Stimulated activated CD4-positive, alpha-beta T cell treated with anti-CD3 and anti-CD28 coated beads, Interleukin-15, amount 100 ng/mL, for 48 hours (primary cell): ENCODE measurements at places on chromosomes 3 and 15.

DNA sequence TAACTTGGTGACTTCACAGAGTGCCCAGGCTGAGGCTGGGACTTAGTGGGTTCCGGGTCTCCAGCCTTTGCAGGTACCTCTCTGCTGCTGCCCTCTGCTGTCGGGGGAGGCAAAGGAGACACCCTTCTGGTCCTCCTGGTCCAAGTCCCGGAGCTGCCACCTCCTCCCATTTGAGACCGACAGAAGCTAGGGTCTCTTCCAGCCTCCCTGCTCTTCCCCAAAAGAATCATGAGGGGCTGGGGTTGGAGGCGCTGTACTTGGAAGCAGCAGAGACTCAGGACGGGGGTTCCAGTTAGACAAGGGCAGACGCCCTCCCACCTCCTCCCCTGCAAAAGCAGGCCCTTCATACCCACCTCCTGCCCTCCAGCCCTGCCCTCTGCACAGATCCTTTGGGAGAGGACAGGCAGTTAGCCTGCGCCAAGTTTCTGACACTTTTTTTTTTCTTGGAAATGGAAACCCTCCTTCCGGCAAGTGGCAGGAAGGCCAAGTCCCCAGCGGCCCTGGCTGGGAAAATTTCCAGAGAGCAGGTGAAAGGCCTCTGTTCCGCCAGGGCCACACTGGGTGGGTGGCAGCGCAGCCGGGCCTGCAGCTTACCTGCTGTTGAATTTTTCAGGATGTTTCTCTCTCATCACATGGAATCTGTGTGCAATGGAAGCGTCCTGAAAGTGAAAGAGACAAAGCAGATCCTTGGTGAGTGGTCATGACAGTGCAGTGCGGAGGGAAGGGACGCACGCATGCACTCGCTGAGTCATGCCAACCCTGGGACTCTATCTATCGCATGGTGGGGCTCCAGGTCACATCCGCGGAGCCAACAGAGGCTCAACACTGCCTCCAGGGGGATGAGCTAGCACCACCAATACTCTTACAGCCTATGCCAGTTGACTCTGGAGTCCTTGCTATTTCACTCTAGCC, 119.9 kb downstream of the DGKG start:
- peak; percentile 62 for DNase-seq

DNA sequence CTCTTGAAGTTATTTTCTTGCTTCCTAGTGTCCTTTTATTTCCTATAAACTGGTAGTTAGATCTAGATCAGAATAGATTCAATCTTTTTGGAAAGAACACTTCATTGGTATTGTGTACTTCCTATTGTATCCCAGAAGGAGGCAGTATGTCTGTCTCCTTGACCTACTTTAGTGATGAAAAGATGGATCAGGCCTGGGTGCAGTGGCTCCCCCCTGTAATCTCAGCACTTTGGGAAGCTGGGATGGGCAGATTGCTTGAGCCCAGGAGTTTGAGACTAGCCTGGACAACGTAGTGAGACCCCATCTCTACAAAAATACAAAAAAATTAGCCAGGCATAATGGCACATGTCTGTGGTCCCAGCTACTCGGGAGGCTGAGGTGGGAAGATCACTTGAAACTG, 12.0 kb downstream of the BSN start:
- DNase-seq, result no peak

DNA sequence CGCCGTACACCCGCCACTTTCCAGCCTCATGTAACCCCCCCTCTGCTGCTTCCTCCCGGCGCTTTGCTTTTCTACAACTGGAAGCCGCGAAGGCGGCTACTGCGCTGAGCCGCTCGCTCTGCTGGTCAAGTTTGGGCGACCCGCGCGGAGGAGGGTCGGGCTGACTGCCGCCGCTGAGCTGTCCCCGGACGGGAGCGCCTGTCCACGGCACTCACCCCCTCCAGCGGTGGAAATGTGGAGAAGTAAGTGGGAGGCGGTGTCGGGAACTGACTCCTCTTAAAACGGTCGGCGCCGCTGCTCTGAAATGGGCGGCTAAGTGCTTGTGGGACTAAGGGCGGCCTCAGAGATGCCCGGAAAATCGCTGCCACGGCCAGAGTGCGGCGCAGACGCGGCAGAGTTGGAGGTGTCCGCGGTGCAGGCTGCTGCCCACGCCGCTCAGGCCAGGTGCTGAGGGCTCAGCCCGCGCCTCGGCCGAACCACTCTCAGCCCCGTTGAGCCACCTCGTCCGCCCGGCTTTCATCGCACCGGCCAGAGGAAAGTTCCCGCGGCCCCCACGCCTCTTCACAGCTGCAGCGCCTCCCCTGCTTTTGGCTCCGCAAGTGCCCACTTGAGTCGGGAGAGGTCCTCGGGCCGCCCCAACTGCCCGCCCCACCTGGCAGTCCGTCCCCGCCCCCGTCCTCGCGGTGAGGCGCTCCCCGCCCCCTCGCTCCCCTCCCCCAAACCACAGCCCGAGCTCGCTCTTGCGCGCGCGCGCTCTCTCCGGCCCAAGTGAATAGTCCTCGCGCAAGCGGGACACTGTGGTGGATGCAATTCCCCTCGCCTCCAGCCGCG, at the start of gene EPHA6:
Gene EPHA6 (plus strand): TSS at position 775 of the 831 bp plus-strand sequence.
- no peak for DNase-seq

GRCh38 chr15:87401973-87402372, 854.6 kb downstream of the NTRK3 start:
- no peak for DNase-seq

DNA sequence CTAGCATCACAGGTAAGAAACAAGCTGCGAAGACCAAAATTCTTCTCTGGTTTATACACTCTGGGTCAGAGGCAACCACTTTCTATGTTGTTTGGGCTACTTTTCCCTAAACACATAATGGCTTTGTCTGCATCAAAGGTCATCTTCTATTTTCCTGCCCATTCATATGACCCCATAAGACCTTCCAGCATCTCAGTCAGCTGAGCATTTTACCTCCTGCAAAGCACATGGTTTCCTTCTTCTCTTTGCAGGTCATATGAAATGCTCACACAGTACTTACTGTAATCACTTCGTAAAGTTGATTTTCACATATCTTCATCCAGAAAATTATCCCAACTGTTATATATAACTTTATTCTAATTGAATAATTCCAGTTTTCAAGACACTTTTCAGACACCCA, 34.8 kb downstream of the LIPC start:
- no peak for DNase-seq

GRCh38 chr15:41263891-41264351, 32.9 kb downstream of the CHP1 start:
- no peak for DNase-seq

DNA sequence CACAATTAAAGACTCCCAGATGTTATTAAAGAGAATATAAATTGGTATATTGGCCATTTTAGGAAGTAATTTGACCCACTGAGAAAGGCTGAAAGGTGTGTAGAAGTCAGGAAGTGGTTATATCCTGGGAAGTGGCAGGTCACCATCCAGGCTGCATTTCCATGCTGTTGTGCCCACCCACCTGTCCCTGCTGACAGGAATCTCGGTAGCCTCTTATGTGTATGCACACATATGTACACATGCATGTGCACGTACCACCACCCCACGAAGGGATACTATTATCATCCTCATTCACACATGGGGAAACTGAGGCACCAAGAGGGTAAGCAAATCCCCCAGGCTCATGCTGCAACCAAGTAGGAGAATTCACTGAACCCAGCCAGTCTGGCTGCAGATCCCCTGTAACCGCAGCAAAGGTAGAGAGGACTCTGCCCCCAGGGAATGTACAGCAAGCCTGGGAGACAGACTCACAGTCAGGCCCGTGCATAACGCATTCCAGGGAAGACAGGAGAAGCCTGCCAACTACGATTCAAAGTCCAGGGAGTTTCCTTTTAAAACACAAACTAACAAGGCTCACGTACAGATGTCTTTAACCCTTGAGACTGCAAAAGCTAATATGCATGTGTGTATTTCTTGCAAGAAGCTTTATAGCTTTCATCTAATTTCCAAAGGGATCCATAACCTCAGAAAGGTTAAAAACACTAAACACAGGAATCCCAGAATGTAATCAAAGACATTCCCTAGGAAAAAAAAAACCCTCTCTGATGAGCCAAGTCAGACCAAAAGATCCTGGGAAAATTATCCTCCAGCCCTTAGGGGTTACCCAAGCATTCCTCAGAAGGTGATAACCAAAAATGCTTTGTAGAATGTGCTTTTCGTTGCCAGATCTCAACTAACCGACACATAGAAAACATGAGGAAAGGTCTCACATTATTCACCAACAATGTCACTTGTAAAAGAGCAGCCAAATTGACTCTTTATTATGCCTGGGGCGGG, 129.6 kb downstream of the ADAMTS17 start:
- DNase-seq, result no peak

DNA sequence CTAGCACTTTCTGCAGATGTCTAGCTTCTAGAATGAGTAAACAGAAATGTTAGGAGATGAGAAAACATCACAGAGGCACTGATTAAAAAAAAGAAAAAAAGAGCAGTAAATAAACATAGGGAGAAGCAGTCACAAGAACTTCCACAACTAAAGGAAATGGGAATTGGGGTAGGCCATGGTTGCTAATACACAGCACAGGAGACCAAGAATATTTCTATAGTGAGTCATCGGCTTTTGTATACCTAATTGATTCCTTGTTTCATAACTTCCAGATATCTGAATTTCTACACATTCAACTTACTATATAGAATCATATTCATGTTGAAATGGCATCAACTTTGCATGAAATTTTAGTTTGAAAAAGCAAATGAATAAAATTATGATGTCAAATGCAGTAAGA, 47.3 kb upstream of the TCF12 start:
- no peak for DNase-seq

- DNase-seq, result no peak
These were observed 21.4 kb downstream of the SNX4 start for GRCh38 chr3:125498630-125499029.

DNA sequence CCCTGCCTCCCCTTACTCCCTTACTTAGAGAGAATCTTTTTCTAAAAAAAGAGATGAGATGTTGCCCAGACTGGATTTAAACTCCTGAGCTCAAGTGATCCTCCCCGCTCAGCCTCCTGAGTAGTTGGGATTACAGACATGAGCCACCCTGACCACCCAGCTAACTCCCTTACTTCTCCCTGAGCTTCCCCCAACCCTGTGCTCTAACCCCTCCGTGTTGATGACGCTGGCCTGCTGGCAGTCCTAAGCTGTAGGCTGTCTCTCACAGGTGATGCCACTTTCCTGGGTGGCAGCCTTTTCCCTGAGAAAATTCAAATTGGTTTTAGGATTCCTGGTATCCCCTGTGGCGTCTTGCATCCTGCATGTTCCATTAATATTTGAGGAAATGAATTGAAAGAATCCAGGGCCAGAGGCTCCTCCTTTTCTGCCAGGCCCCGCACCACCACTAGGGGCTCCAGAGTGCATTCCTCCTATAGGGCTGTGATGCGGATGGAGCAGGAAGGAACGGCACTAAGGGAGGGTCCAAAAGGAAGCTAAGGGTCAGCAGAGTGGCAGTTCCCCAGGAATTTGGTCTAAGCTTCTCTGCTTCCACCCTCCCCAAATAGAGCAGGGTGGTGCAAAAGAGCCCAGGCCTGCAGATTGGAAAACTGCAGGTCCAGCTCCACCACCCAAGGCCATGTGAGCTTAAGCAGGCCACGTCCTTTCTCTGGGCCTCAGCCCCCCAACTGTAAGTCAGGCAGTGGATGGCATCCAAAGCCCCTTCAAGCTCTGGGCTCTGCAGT, 101.1 kb downstream of the DAPK2 start:
- DNase-seq, result peak; percentile 32

- no peak for DNase-seq
These were observed 195.0 kb downstream of the ZNF621 start for GRCh38 chr3:40719660-40720287.

DNA sequence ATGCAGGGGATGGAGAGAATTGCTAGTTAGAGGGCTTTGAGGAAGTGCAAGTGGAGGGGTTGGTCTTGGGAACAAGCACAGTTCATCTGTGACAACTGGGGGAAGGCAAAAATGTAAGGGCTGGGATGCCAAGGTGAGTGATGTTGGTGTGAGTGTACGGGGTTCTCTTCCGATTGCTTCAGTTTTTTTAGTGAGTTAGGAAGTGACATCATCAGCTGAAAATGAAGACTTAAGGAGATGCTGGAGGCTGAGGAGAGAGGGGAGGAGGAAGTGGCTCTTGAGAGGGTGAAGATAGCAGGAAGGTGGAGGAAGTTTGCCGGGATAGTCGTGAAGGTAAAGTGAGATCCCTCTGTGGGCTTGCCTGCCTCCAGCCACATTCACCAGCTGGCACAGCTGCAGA, 12.7 kb downstream of the TICRR start:
- DNase-seq, result no peak

DNA sequence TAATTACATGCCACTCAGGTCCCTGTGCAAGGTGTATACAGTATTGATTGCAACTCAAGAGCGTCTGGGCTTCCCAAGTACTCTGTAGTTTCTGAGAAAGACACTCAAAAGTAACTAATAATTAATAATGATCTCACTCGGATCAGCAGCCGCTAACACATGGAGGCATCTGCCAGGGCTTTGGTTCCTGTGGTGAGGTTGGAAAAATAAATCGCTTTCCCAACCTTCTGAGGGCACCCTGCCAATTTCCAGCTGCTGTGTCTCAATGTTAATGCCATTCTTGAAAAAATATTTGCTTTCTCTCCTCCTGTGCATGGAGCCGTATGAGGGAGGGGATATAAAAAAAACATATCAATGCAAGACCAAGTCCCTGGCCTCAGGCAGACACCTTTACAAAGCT, 116.5 kb upstream of the SLC2A2 start:
- DNase-seq, result no peak

GRCh38 chr3:186971578-186971977, 41.3 kb downstream of the ST6GAL1 start:
- DNase-seq, result no peak

DNA sequence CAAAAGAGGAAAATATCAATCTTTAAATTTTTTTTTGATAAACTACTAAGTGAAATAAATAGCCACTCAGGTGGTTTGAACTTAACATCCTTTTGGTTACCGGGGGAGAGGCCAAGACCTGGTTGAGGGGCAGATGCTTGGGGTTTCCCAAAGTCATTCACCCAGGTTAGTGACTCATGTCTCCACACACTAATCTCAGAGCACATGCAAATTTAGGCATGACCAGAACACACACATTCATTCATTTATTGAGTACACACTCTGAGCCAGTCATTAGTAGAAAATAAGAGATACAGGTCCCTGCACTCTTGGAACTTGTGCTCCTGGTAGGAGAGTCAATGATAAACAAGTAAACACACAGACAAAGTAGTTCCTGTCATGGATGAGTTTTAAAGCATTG, 7.3 kb downstream of the ILDR1 start:
- peak; percentile 15 for DNase-seq

- DNase-seq, result no peak
These were observed 66.2 kb downstream of the MCTP2 start for GRCh38 chr15:94297558-94297957.

- DNase-seq, result no peak
These were observed 754.4 kb upstream of the GOLIM4 start for GRCh38 chr3:168850109-168850508.

- no peak for DNase-seq
These were observed 12.0 kb upstream of the CTXND1 start for GRCh38 chr15:80264031-80264430.

- no peak for DNase-seq
These were observed 531 bp upstream of the MAP1A start for GRCh38 chr15:43516801-43517353.

- no peak for DNase-seq
These were observed 23.2 kb downstream of the HHLA2 start for GRCh38 chr3:108319428-108320082.

GRCh38 chr3:643376-643775, 446.8 kb downstream of the CHL1 start:
- DNase-seq, result no peak

- DNase-seq, result no peak
These were observed 2.7 kb upstream of the ARNT2 start for GRCh38 chr15:80401456-80401855.

GRCh38 chr3:150330872-150331271, 77.2 kb upstream of the TSC22D2 start:
- no peak for DNase-seq

GRCh38 chr3:50551681-50552435, 15.7 kb downstream of the C3orf18 start:
- DNase-seq, result no peak
